ENCODE measurements at places on chromosomes 5 and 9. TPM values are rescaled to one million over a fixed set of nuclear protein-coding genes. Genes with fewer than 3 reads are reported as not detected.

Gene NUTM2F
- total RNA-seq: not detected

Gene SLC4A9
- not detected for total RNA-seq

Gene PKD2L2
- not detected for total RNA-seq

Gene PCDHGC4
- total RNA-seq: 2.4 TPM

Gene RHOBTB3
- total RNA-seq: 220 TPM

Gene PDLIM7
- 136 TPM for total RNA-seq

Gene FCN1
- total RNA-seq: not detected

Gene PCAT7
- not detected for total RNA-seq
